ENCODE measurements at places on chromosomes 3 and 15.

GRCh38 chr3:142046320-142047020 is 102.9 kb downstream of the TFDP2 start:
- DNase-seq: no peak

DNA sequence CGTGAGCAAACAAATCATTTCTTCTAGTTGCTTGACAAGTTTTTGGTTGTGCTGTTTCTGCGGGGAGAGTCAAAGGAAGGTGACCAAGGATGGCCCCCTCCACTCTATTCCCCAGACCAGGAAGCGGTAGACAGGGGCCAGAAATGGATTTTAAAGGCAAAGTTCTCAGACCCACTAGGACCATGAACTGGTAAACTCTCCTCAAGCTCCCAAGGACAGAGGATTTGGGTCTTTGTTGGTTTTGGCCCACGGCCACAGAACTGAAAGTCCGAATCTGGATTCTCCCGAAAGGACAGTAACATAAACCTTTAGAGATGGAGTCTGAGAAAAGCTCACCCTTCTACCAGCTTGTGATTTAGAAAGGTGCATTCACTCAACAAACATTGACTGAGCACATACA is 85.9 kb upstream of the C2CD4B start:
- DNase-seq: no peak

DNA sequence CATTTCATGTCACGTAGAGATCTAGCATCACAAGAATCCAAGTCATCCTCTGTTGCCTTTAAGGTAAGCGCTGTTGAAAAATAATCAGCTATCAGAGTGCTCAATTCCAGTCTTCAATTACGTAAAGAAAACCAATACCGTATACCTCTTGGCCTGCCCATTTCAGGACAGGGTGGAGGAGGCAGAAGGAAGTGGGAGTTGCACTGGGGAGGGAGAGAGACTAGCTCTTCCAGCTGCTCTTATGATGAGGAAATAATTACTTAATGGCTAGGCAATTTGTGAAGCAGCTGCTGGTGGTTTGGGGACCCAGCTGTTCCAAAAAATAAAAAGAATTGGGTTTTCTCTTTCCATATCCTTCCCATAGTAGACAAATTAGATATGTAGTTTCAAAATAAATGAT is 365.8 kb upstream of the MCTP2 start:
- DNase-seq: no peak

GRCh38 chr15:47258521-47258920 is 458.8 kb upstream of the SEMA6D start:
- no peak for DNase-seq

DNA sequence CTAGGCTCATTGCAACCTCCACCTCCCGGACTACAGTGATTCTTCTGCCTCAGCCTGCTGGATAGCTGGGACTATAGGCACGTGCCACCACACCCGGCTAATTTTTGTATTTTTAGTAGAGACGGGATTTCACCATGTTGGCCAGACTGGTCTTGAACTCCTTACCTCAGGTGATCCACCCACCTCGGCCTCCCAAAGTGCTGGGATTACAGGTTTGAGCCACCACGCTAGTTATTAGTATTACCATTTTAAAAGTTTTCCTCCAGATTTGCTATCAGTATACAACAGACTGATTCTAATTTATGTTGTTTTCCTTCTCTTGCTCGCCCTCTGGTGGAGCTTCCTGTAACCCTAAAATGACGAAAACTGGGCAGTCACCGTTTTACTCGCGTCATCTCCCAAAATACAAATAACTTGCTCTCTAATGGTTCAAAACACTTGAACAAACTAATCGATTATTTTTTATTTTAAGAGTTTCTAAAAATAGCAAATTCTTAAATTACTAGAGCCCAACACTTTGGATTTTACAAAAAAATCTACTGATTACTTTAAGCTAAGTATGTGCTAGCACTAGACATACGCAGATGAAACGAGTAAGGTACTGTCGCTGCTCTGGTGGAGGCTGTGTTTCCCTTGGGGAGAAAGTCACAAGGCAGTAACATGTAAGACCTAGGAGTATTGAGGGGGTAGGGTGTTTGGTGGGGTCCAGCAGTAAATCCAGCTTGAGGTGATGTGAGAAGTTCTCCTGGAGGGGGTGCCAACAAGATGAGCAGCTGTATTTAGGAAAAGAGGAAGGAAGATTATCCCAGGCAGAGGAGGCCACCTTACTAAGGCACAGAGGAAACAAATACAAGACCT is 203.3 kb downstream of the MBNL1 start:
- peak; percentile 39 for DNase-seq

DNA sequence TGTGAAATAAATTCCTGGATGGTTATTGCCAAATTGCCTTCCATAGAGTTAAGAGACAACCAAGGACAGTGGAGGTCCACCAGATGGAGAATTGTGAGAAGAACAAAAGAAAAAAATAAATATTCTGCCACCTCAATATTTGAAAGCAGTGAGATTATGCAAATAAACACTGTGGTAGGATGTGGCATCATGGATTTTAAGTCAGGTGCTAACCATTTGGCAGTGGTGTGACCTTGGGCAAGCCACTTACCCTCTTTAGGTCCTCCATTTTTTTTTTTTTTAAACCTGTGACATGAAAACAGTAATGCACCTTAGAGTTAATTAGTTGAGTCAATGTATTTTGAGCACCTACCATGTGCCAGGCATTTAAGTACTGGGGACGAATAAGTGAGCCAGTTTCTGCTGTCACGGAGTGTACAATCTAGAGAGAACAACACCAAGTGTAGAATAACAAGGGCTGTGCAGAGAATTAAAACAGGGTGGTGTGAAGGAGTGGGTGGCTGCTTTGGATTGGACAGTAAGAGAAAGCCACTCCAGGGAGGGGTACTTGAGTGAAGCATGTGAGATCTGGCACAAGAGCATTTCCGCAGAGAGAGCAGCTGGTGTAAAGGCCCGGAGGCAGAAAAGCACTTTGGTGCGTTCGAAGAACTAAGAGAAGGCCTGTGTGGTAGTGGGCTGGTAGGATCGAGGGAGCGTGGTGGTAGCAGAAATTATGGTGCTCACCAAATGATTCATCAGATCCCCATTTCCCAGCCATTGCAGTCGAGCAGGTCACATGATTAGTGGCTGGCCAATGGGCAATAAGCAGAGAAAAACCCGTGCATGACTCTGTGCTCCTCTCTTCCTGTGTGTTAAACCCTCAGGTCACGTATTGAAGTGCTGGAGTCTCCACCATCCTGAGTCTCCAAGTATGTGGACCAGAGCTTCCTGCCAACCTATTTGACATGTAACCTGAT is 39.2 kb downstream of the CCK start:
- no peak for DNase-seq

- DNase-seq: no peak
Measured at GRCh38 chr15:100759106-100759505, 120.5 kb upstream of the ALDH1A3 start.

DNA sequence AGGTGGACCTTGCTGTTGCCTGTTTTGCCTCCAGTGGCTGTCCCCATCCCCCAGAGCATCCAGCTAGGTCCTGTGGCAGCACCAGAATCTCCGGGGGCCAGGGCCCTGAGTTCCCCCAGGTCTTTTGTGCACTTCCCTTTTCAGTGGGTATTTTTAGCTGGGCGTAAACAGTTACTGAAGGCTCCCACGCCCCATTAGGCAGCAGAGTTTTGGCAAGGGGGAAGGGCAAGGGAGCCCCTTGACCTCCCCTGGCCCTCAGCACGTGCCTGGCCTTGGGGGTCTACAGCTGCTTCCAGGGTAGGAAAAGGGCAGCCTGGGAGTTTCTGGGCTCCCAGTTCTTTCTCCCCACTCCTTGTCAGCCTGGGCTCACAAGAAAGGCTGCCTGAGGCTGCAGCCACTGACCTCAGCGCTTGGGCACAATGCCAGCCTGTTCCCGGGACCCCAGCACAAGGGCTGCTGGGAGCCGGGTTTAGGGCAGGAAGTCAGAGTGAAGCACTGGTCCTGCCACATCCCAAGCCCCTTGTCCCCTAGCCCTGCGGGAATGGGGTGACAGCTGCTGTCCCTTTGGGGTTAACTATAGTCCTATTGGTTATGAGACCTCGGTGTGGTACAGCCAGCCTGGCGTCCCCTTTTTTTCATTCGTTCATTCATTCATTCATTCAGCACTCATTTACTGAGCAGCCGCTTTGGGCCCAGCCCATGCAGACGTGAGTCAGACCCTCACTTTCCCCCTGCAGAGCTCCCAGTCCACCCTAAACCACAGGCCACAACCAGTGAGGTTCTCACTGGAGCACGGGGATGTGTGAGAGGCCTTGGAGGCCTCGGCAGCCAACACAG is 8.4 kb downstream of the CSK start:
- DNase-seq: no peak

GRCh38 chr3:16866571-16866970 is 18.2 kb upstream of the PLCL2 start:
- no peak for DNase-seq

- no peak for DNase-seq
Measured at GRCh38 chr3:58394339-58394738, 39.3 kb downstream of the PDHB start.

GRCh38 chr3:189490337-189490736 is 140.9 kb upstream of the TP63 start:
- no peak for DNase-seq

- no peak for DNase-seq
Measured at GRCh38 chr3:72601060-72601459, 247.2 kb downstream of the SHQ1 start.

DNA sequence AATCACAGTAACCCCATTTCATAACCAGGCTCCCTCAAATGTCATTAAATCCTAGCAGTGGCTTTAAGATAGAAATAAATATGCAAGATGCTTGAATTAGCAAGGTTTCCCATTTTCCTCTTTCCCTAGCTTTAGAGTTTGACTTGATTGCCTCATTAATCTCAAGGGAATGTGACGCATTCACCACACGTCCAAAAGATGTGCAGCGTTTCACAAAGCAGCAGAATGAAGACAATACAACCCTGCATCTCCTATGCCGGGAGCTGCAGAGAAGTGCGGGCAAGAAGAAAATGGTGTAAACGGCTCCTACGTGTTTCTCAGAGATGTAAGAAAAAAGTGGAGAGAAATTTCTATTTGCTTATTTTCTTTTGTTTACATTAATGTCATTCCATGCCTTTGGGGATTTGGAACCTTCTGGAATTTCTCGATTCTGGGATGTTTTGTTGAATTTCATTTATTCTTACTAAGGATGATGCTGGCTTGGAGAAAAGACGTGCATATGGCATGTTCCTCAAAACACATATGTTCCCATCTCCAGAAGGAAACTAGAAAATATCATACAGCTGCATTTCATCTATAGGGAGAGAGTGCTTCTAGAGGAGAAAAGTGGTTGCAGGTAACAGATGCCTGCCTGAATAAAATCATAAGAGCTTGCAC is 27.8 kb upstream of the FRMD4B start:
- no peak for DNase-seq

DNA sequence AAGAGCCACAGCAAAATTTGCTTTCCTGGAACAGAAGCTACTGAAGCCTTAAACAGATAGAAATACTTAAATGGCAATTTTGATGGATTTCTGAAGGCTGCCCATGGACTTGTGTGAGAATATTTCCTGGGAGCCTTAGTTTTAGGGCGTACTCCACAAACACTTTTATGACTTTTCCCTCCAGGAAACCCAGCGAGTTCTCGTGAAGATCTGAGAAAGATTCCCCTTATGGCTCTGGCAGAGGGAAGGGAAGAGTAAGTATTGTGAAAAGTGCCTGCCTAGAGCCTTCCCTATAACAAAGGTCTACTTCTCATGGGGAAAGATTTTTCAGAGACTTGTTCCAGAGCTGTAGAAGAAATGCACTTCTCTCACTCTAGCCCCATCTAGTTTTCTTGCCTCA is 31.1 kb upstream of the TRAT1 start:
- no peak for DNase-seq

DNA sequence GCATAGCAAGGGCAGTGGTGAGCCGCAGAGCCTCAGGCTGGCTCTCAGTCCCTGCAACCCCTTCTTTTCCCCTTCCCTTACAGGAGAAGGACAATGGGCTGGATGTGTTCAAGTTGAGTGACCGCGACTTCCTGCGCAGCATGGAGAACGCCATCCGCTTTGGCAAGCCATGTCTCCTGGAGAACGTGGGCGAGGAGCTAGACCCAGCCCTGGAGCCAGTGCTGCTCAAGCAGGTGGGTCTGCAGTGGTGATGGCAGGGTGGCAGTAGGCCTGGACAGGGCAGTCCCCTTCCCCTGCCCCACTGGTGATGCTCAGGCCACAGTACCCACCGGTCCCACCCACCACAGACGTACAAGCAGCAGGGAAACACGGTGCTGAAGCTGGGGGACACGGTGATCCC is 53.8 kb downstream of the SEMA3G start:
- no peak for DNase-seq

GRCh38 chr3:186534113-186534669 is 10.0 kb downstream of the CRYGS start:
- DNase-seq: no peak

DNA sequence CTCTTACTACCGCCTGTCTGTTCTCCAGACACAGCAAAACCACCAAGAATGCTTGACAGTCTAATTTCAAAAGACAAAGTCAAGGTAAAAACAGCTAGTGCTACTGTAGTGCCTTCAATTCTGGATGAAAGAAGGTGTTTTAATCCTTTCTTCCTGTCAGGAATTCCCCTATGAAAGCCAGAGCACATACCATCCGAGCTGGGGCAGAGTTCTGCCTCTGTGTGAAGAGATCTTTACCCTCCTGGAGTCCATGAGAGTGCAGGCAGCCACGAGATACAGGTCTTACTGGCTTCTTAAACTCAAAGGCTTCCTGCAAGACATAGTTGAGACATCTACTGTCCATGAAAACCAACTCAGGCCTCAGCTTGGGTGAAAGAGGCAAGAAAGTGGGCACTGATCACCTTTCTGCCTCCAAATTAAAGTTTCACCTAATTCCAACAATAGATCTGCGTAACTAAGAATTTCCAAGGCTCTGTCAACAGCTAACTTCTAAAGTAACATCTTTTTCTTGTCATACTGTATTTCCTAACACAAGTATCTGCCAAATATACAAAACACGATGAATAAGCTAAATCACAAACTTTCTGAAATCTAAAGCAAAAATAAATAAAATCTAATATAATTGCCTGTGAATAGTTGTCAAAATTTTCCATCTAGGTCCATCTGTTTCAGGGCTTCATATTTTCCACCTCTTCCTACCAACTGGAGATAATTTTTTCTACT is 7.5 kb downstream of the CDC25A start:
- no peak for DNase-seq

DNA sequence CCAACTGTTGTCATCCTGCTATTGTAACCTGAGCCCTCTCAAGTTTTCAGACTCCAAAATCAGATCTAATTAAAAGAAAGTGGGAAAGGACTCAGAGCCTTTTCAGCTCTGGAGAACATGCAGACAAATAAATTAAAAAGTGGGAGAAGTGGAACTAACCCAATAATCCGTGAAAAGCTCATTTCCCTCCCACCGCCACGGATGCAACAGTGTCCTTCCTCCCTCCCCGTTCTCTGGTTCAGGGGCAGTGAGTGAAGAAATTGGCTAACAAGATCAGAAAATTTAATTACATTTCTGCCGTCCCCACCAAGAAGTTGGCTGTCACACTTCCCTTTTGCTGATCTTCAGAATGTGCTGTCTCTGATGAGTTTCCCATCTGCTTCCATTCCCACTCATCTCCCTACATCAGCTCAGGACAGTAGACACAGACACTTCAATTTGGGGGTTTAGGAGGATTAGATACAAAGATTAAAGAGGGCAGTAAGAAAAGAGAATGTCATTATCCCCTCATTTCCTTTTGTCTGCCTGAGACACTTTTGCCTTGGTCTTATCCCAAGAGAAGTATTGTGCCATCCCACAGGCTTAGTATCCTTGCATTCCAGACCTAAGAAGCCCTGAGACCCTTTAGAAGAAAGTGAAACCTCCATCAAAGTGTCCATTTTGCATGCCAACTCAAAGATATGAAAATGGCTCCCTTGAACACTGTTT is 335.7 kb upstream of the PPP2R3A start:
- no peak for DNase-seq

Data from stimulated activated CD8-positive, alpha-beta memory T cell treated with anti-CD3 and anti-CD28 coated beads, Interleukin-2, amount 100 ng/mL, for 1 hour (primary cell).